ENCODE measurements at places on chromosomes 5 and 9.

DNA sequence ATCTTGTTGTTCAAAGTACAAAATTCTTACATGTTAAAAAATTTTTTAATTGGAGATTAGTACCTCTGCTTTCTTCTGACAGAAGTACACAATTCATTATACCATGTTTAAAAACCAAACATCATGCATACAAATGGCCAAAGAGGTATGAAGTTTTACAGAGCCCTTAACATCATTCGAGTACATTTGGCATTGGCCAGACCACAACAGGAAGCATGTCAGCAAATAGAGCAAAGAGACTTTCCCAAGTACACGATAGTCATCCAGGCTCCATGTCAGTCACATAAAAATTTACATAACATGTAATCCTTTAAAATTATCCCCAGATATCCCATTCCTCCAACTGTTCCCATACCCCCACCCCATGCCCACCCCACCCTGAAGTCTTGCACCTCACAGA lies 22.5 kb downstream of the HMGCS1 start:
- no peak for DNase-seq

GRCh38 chr5:78562001-78562400 lies 86.6 kb downstream of the LHFPL2 start:
- no peak for DNase-seq

DNA sequence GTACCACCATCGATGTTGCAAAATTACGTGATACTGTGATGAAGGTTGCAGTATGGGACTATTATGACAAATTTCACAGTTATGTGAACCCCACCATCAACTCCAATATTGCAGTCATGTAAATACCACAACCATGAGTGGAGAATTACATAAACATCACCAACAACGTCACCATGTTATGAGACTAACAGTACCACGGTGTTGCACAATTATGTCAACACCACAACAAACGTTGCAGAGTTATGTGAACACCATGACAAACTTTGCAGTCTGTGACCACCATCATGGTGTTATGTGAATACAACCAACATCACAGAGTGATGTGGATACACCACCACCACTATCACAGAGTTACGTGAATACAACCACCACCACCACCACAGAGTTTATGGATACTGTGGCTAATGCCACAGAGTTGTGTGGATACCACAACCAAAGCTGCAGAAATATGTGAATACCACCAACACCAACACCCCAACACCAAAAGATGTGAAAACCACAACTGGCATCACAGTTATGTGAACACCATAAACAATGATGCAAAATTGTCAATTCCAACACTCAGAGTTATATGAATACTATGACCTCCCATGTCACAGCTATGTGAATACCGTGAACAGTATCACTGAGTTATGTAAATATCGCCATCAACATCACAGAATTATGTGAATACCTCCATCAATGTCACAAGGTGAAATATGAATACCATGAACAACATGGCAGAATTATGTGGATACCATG lies 62.4 kb downstream of the SHC3 start:
- DNase-seq, result no peak

GRCh38 chr9:135136991-135137832 lies 49.7 kb downstream of the OLFM1 start:
- no peak for DNase-seq

- DNase-seq, result no peak
These were observed 36.3 kb downstream of the ROPN1L start for GRCh38 chr5:10477943-10478342.

- no peak for DNase-seq
These were observed 310.8 kb downstream of the CDH12 start for GRCh38 chr5:22542340-22542739.

- no peak for DNase-seq
These were observed 386.1 kb upstream of the MPDZ start for GRCh38 chr9:13665418-13666066.

All from activated effector memory CD4-positive, alpha-beta T cell treated with Interleukin-2 at 50 U/mL for 16 hours (primary cell).